ENCODE measurements at places on chromosomes 12 and 14.

- no peak for DNase-seq
Measured at GRCh38 chr12:115312901-115313300, 628.9 kb upstream of the TBX3 start.

DNA sequence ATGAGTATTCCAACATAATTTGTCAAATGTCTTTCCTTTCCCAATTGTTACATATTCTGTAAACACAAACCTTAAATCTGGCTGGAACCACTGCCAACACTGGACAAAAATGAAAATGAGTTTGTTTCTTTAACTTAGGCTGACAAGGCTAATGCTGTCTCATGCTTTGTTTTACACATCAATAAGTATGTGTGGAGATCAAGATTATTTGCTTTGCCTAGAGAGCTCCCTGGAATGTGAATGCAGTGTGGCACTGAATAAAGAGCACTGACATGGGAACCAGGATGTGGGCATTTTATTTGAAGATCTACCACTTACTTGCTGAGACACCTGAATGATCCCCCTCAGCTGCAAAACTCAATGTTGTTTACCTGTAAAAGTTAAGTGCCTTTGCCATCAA, 61.7 kb downstream of the RALGAPA1 start:
- no peak for DNase-seq

GRCh38 chr14:61417883-61418455, 96.6 kb downstream of the PRKCH start:
- DNase-seq = no peak

GRCh38 chr14:56004786-56005185, 113.4 kb upstream of the PELI2 start:
- DNase-seq = no peak

Data from anterior cingulate cortex (tissue), 58 donors.